ENCODE measurements at places on chromosomes 16 and 17.

GRCh38 chr16:75320435-75320834 is 69.0 kb upstream of the BCAR1 start:
- DNase-seq = no peak

- no peak for DNase-seq
Measured at GRCh38 chr16:53440125-53440524, 5.9 kb downstream of the RBL2 start.

DNA sequence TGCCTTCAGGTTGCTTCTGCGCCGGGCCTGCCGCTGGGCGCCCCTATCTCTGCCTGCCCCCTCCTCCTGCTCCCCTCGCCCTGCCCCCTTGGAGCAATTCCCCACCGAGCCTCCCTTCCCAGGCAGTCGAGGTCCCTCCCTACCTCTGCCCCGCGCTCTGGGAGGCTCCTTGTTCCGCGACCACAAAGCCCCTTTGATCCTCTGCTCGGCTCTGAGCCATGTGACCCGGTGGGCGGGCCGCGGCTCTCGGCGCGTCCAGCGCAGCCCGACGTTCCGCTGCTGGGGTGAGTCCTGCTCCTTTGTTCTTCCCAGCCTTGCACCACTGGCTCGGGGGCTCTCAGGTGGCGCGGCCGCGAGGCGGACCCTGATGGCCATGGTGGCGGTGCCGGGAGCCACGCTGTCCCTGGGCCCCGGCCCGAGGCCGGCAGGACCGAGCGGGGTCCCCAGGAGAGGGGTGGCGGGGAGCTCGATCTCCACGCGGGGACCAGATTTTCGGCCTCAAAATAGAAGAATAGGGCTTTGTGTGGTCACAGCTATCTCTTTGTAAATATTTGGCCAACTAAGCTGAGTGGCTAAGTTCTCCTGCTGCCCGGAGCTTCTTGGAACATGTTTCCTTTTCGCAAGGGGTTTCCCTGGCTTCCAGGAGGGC is 310.6 kb downstream of the SEC14L1 start:
- peak; percentile 55 for DNase-seq

- no peak for DNase-seq
Measured at GRCh38 chr16:87948119-87948545, 3.1 kb upstream of the BANP start.

GRCh38 chr16:47503936-47504335 is 42.8 kb downstream of the PHKB start:
- DNase-seq = no peak
